ENCODE measurements at places on chromosomes 4 and X.

GRCh38 chr4:149296503-149296902 is 519.1 kb downstream of the IQCM start:
- DNase-seq, result no peak

GRCh38 chrX:111167334-111167733 is 71.3 kb downstream of the PAK3 start:
- DNase-seq, result no peak

GRCh38 chr4:69323284-69323683 is 43.0 kb downstream of the UGT2B28 start:
- DNase-seq, result no peak

- DNase-seq, result no peak
These were observed 29.3 kb downstream of the FAM114A1 start for GRCh38 chr4:38896940-38897339.

- no peak for DNase-seq
These were observed 86.0 kb downstream of the ATG4A start for GRCh38 chrX:108177351-108178142.

- DNase-seq, result no peak
These were observed 119.3 kb upstream of the AP1S2 start for GRCh38 chrX:15973946-15974345.

- DNase-seq, result no peak
These were observed 393.4 kb downstream of the RAPGEF2 start for GRCh38 chr4:159496248-159496647.

- no peak for DNase-seq
These were observed 49.7 kb upstream of the DDIT4L start for GRCh38 chr4:100240008-100240407.

- peak; percentile 53 for DNase-seq
These were observed 11.7 kb downstream of the PITX2 start for GRCh38 chr4:110610940-110611831.

GRCh38 chr4:22911285-22911684 is 218.5 kb downstream of the GBA3 start:
- no peak for DNase-seq

GRCh38 chr4:158766434-158767044 is 2.3 kb upstream of the FNIP2 start:
- no peak for DNase-seq

GRCh38 chr4:99054428-99054994 is 34.1 kb downstream of the ADH5 start:
- DNase-seq, result no peak

- no peak for DNase-seq
These were observed 32.8 kb upstream of the JAKMIP1 start for GRCh38 chr4:6232836-6233785.

GRCh38 chrX:149910178-149910695 is 19.1 kb upstream of the HSFX4 start:
- DNase-seq, result no peak

All from right forelimb (tissue), 1 donor.